Muscle of leg (tissue), 16 donors: ENCODE measurements at places on chromosomes 6 and 20. TPM values are rescaled to one million over a fixed set of nuclear protein-coding genes. Genes with fewer than 3 reads are reported as not detected.

Gene KIF25
- polyA plus RNA-seq = 0.45 TPM

Gene SERINC3
- 43.0 TPM for polyA plus RNA-seq

Gene ADGB
- 0.04 TPM for polyA plus RNA-seq

DNA sequence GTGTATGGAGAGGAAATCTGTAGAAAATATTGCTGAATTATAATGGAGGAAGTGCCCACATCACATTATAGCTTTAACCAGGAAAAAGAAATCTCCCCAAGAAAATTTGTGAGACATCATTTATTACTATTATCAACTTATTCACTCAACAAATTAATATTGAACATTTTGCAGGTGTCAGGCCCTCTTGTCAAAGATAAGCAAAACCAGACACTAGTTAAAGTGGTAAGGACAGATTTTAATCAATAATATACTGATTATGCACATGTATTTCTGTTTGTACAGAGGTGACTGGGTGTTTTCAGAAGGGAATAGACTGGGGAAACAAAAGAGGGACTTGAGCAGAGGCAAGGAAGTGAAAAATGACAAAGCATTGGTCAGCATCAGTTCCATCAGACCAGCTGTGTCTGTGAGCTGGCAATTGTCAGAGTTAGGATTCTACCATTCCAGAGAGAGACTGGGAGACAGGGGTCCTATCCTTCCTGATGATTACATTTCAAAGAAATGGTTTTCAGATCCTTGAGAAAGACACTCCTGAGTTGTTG lies 519.2 kb downstream of the UTRN start:
- H3K4me3 ChIP-seq = no peak overlapping the region
- no peaks in the 10 kb centered on the region for H3K27me3 ChIP-seq
- no peaks in the 10 kb centered on the region for H3K4me1 ChIP-seq
- DNase-seq = no peak
- H3K36me3 ChIP-seq = peaks cover 4% of the 10 kb centered on the region

DNA sequence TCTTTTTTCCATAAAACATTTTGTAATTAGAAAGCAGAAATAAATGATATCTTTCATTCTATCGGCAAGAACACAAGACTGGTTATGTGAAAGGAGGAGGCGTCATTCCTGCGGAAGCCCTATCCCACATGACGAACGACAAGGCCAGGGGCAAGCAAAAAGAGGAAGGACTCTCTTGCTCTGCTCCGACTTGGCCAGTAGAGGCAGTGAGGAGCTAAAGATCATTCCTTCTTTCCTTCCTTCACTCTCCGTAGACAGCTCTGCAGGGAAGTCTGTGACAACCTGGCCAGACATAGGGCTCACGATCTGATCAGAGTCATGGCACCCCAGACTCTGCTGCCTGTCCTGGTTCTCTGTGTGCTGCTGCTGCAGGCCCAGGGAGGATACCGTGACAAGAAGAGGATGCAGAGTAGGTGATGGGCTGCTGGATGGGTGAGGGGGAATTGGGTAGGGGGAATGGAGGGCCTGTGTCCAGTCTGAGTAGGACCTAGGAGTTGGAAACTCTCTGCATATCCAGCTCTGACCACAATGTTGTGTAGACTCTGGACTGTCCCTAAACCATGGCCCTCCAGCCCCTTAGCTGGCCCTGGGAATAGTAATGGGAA lies at the start of gene WFDC10A:
TSS of gene WFDC10A (plus strand) at position 244 of the 605 bp plus-strand sequence. CDS start at position 319, 75 bp downstream.
- H3K27me3 ChIP-seq = no peaks in the 10 kb centered on the region
- peak; percentile 28 for DNase-seq
- H3K36me3 ChIP-seq = no peaks in the 10 kb centered on the region
- no peaks in the 10 kb centered on the region for H3K4me1 ChIP-seq
- no peak within 1 kb of the TSS for H3K4me3 ChIP-seq
- no peak within 1 kb of the TSS for H3K27ac ChIP-seq

GRCh38 chr20:10798811-10799210 lies 125.0 kb upstream of the JAG1 start:
- no peak overlapping the region for H3K4me3 ChIP-seq
- no peaks in the 10 kb centered on the region for H3K27me3 ChIP-seq

DNA sequence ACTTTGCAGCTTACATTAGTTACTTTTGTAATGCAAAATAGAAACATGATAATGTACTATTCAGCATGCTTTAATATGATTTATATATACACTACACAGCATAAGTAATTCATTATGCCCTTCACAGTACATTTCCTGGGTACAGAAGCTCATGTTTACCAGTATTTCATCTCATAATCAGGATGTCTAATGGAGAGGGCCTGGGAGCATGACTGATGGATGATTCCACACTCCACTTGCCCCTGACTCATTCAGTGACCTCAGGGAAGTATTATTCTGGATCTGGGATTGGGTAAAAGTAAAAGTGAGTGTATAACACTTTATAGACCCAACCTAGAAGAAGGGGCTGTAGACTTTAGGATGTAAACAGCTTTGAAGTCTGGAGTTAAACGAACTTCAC lies 31.4 kb upstream of the BACH2 start:
- no peak for DNase-seq
- no peak overlapping the region for H3K4me3 ChIP-seq
- no peaks in the 10 kb centered on the region for H3K36me3 ChIP-seq
- no peak overlapping the region for H3K27ac ChIP-seq
- H3K4me1 ChIP-seq = no peaks in the 10 kb centered on the region

GRCh38 chr6:23175391-23175790 lies 606.0 kb downstream of the HDGFL1 start:
- no peaks in the 10 kb centered on the region for H3K36me3 ChIP-seq
- no peaks in the 10 kb centered on the region for H3K4me1 ChIP-seq
- H3K27ac ChIP-seq = no peak overlapping the region
- DNase-seq = no peak
- no peak overlapping the region for H3K4me3 ChIP-seq

DNA sequence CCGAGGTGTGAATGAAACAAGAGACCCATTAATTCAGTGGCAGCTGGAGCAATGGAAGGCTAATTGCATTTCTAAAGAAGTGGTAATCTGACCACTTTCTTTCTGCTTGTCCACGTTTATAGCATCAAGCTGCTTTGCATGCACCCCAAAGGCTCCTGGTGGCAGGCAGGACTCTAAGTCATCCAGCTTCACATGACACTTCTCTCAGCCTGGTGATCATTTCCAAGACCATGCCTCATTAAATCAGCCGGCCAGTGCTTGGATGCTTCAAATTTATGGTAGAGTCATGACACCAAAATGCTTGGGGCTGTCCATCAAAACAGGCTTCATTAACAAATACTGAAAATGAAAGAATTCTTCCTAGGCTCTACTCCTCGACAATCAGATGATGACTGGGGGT lies 614.9 kb downstream of the DOK5 start:
- H3K4me1 ChIP-seq = peaks cover 5% of the 10 kb centered on the region
- no peaks in the 10 kb centered on the region for H3K36me3 ChIP-seq
- no peak overlapping the region for H3K27ac ChIP-seq

DNA sequence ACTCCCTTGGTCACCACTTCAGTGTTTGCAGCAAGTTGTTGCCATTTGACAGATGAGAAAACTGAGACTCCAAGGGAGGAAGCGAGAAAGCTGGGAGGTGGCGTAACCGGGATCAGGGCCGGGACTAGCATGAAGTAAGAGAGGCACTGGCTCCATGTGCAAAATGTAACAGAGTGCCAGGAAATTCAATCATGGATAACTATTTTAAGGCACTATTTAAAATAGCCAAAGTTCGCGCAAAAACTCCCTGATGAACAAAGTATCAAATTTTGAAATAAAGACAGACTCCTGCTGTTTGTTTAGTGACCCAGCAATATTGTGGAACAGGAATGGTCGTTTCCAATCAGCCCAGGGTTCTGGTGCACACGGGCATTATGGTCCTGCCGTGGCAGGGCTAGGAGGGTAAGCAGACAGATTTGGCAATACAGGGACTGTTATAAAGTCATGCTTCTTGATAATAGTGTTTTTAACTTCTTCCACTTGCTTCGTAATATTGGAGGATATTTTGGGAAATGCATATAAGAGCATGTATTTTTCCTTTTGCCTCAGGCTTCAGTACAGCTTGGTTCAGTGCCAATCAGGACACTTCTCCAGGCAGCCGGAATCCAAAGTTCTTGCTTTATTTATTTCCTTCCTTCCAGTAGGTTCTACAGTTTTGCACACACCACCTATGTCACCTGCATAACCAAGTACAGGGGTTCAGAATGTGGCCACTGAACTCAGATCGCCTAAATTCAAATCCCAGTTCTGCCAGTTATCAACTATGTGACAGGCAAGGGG lies 141.6 kb downstream of the EYA2 start:
- H3K27me3 ChIP-seq = no peaks in the 10 kb centered on the region
- H3K36me3 ChIP-seq = no peaks in the 10 kb centered on the region
- H3K27ac ChIP-seq = no peak overlapping the region
- peaks cover 3% of the 10 kb centered on the region for H3K4me1 ChIP-seq

DNA sequence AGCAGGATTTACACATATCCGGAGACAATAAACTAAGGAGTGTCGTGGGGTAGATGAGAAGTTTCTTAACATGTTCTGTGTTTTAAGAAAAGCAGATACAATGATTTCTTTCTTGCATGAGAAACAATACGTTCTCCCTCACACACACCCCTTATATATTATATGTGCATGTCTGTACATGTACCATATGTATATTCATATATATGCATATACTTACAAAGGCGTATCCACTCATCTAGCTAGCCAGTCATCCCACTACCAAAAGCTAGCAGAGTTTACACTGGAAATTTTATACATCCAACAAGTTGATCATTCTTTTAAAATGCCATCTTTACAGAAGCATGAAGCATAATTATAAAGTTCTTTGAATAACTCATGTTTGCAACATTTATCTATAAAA lies 14.9 kb downstream of the ARG1 start:
- no peak overlapping the region for H3K4me3 ChIP-seq
- no peak for DNase-seq
- H3K4me1 ChIP-seq = no peaks in the 10 kb centered on the region

GRCh38 chr6:73860303-73860702 lies 164.3 kb downstream of the CD109 start:
- H3K27ac ChIP-seq = no peak overlapping the region
- no peaks in the 10 kb centered on the region for H3K27me3 ChIP-seq
- no peak overlapping the region for H3K4me3 ChIP-seq
- no peaks in the 10 kb centered on the region for H3K4me1 ChIP-seq
- DNase-seq = no peak

DNA sequence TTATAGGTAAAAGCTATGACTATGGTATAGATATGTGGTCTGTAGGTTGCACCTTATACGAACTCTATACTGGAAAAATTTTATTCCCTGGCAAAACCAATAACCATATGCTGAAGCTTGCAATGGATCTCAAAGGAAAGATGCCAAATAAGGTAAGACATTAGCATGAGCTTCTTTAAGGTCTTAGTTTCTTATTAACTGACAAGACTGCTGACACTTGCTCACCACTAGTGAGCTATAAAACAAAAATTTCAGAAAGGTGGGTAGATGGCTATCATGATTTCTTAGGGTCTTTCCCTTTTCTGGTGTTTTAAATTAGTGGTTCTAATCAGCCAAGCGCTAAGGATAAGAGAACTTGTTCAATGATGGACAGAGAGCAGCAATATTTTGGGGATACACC lies 21.9 kb downstream of the FAM217A start:
- H3K27me3 ChIP-seq = no peaks in the 10 kb centered on the region
- peaks cover 38% of the 10 kb centered on the region for H3K36me3 ChIP-seq
- H3K4me1 ChIP-seq = no peaks in the 10 kb centered on the region
- H3K4me3 ChIP-seq = no peak overlapping the region

GRCh38 chr6:170454512-170455285 lies 98.4 kb downstream of the PSMB1 start:
- peaks cover 60% of the 10 kb centered on the region for H3K4me1 ChIP-seq
- no peaks in the 10 kb centered on the region for H3K36me3 ChIP-seq
- H3K4me3 ChIP-seq = no peak overlapping the region
- no peaks in the 10 kb centered on the region for H3K27me3 ChIP-seq

GRCh38 chr6:168158980-168159349 lies 80.0 kb upstream of the FRMD1 start:
- DNase-seq = no peak
- peaks cover 19% of the 10 kb centered on the region for H3K27me3 ChIP-seq
- H3K36me3 ChIP-seq = no peaks in the 10 kb centered on the region
- no peak overlapping the region for H3K4me3 ChIP-seq
- H3K27ac ChIP-seq = no peak overlapping the region

- peak overlapping the region; percentile 61 for H3K4me3 ChIP-seq
- H3K36me3 ChIP-seq = no peaks in the 10 kb centered on the region
- no peak for DNase-seq
- H3K4me1 ChIP-seq = peaks cover 10% of the 10 kb centered on the region
- peaks cover 46% of the 10 kb centered on the region for H3K27me3 ChIP-seq
- no peak overlapping the region for H3K27ac ChIP-seq
Measured at GRCh38 chr6:10403385-10404106, 11.3 kb downstream of the TFAP2A start.

GRCh38 chr20:956330-956951 lies 40.3 kb upstream of the ANGPT4 start:
- H3K36me3 ChIP-seq = no peaks in the 10 kb centered on the region
- H3K4me1 ChIP-seq = peaks cover 2% of the 10 kb centered on the region
- H3K27ac ChIP-seq = no peak overlapping the region
- peaks cover 24% of the 10 kb centered on the region for H3K27me3 ChIP-seq
- H3K4me3 ChIP-seq = no peak overlapping the region

GRCh38 chr6:93684339-93684738 lies 265.0 kb upstream of the EPHA7 start:
- no peak for DNase-seq
- no peaks in the 10 kb centered on the region for H3K27me3 ChIP-seq
- H3K36me3 ChIP-seq = no peaks in the 10 kb centered on the region
- no peak overlapping the region for H3K4me3 ChIP-seq
- H3K27ac ChIP-seq = no peak overlapping the region

- no peaks in the 10 kb centered on the region for H3K4me1 ChIP-seq
- DNase-seq = no peak
- H3K36me3 ChIP-seq = no peaks in the 10 kb centered on the region
- H3K27me3 ChIP-seq = peaks cover 4% of the 10 kb centered on the region
- H3K4me3 ChIP-seq = no peak overlapping the region
- no peak overlapping the region for H3K27ac ChIP-seq
Measured at GRCh38 chr6:13478525-13478966, 8.9 kb downstream of the GFOD1 start.

DNA sequence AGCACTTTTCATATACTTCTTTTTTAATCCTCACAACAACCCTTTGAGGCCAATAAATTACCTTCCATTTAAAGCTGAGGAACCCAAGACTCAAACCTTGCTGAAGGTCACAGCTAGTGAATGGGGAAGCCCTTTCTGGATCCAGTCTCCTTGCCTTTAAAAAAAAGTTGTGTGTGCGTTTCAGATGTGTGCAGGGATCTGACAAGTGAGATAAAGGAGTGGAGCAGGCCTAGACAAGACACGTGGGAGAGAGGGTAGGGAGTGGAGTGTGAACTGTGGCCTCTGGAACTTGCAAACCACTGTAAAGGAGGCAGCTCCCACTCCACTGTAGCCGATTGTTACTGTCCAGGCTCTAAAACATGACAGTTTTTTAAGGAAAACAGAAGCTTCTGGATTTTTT lies 1.9 kb downstream of the KLHL32 start:
- peaks cover 16% of the 10 kb centered on the region for H3K27me3 ChIP-seq
- H3K27ac ChIP-seq = no peak overlapping the region
- no peak for DNase-seq
- H3K4me3 ChIP-seq = no peak overlapping the region
- no peaks in the 10 kb centered on the region for H3K36me3 ChIP-seq
- H3K4me1 ChIP-seq = peaks cover 5% of the 10 kb centered on the region
